ENCODE measurements at places on chromosomes 4 and X.

DNA sequence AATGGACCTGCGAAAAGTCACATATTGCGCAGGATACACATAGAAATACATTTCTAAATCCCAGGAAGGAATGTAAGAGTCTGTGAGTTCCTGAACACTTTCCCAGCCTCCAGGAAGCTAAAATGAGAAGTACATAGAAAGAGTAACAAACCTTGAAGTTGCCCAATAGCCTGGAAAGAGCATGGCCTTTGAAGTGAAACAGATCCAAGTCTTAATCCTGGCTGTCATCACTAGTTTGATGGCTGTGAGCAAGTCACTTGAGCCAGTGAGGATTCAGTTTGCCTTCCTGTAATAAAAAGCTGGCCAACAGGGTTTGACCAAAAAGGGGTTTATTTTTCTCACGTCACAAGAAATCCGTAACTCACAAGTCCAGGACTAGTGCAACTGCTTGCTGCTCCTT lies 69.8 kb downstream of the ARHGEF38 start:
- DNase-seq, result no peak

GRCh38 chr4:13881892-13882291 lies 254.4 kb upstream of the BOD1L1 start:
- DNase-seq, result no peak

- DNase-seq, result no peak
Measured at GRCh38 chrX:2596045-2596444, 95.0 kb upstream of the CD99 start.

DNA sequence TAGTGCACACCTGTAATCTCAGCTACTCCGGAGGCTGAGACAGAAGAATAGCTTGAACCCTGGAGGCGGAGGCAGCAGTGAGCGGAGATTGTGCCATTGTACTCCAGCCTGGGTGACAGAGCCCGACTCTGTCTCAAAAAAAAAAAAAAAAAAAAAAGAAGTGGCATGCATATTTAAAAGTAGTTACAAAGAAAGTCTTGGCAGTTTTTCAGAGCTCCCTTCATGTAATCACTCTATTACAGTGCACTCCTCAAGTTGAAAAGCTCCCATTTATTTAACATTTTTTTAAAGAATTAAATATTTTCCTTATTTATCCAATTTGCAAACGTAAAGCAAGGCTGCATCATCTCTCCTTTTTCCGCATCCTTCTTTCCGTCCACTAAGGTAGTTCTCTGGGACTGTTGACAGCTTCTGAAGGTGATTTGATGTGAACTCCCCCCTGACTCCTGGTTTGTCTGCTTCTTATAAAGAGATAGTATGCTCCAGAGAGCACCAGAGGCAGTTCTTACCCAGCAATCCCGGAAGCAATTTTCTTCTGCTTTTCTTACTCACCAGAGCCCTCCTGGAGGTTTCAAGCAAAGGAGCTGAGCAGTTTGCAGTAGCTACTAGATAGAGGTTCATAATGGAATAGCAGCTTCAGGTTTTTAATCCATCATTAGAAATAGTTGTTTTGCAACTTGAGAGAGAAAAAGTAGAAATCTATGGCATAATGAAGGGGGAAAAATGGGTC lies 151.0 kb downstream of the PALLD start:
- DNase-seq, result no peak

- DNase-seq, result no peak
Measured at GRCh38 chr4:106323119-106323518, 6.8 kb downstream of the AIMP1 start.

- no peak for DNase-seq
Measured at GRCh38 chr4:2251795-2252529, 9.9 kb downstream of the MXD4 start.

- DNase-seq, result no peak
Measured at GRCh38 chr4:68349279-68349648, 626 bp downstream of the YTHDC1 start.

GRCh38 chr4:17260166-17260907 lies 251.6 kb downstream of the QDPR start:
- DNase-seq, result no peak

GRCh38 chr4:5192271-5192670 lies 141.0 kb downstream of the STK32B start:
- DNase-seq, result no peak

DNA sequence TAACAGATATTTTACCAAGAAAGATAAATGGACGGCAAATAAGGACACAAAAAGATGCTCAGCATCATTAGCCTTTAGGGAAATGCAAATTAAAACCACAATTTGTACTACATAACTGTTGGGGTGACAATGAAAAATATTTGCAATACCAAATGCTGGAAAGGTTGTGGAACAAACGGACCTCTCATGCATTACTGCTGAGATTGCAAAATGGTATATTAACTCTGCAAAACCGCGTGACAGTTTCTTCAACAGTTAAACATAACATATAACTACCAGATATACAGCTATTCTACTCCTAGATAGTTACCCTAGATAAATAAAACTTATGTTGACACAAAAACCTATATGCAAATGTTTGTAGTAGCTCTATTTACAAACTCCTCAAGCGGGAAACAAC lies 6.3 kb upstream of the OTC start:
- DNase-seq, result no peak

DNA sequence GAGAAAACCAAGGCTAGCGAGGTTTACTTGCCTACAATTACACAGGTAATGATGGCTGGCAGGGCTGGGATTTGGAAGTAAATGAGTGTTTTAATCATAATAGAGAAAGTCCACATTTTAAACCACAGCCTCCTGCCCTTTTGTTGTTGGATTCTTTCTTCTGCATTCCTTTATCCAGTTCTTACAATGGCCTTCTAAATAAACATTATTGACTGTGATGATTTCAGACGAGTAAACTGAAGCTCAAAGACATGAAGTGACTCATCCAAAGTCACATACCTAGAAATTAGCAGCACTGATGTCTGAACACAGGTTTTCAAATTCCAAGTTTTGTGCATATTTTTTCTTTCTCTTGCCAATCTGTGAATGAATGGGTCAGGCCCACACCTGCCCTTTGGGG lies 51.2 kb upstream of the C1QTNF7 start:
- no peak for DNase-seq

GRCh38 chrX:84216881-84217280 lies 28.9 kb upstream of the RPS6KA6 start:
- DNase-seq, result no peak

DNA sequence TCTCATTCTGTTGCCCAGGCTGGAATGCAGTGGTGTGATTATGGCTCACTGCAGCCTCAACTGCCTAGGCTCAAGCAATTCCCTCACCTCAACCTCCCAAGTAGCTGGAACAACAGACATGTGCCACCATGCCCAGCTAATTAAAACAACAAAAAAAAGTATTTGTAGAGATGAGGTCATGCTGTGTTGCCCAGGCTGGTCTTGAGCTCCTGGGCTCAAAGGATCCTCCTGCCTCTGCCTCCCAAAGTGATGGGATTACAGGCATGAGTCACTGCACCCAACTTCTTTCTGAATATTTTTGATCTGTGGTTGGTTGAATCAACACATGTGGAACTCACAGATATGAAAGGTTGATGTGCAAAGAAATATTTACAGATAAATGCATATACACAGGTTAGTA lies 18.5 kb upstream of the SEPTIN11 start:
- no peak for DNase-seq

DNA sequence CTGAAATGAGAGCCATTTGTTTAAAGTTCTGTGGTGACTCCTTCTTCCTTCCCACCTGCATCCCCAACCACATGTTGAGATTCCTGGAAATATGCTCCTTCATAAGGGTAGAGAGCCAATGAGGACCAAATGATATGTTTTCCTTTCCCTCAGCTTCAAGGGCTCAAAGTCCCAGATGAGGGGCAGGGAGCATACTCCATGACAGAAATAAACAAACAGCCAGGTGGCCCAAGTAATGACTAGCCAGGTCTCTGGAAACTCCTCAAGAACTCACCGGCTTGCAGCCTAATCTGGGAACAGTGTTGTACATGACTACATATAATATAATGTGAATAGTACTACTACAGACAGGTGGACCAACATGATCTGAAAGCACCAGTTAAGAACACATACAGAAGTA lies 392.3 kb downstream of the PACRGL start:
- no peak for DNase-seq

GRCh38 chrX:120797188-120797851 lies 78.3 kb downstream of the CT47B1 start:
- no peak for DNase-seq

DNA sequence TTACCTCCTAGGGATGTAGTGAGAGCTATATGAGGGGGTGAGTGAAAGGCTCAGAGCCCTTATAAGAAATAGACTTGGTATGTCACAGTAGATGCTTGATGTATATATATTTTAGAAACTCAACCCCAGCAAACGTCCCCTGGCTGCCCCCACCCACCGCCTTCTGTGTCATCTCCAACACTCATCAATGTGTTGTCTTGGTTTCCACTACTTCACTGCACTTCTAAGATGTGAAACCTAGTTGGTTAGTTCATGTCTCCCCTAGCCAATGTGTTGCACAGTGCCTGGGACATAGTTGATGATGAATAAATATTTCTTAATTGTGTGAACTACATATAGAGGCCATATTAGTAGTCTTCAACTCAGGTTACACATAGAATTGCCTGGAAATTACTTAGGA lies 4.4 kb downstream of the FGFBP2 start:
- DNase-seq, result no peak

- no peak for DNase-seq
Measured at GRCh38 chr4:127856813-127857447, 23.8 kb upstream of the PLK4 start.

GRCh38 chrX:155054255-155054654 lies 16.7 kb downstream of the CMC4 start:
- DNase-seq, result no peak

GRCh38 chrX:140504371-140505324 lies at the start of gene SOX3:
Gene SOX3, minus strand, starts transcription at chrX:140505069. Its CDS starts 9 bp downstream, at chrX:140505060.
- DNase-seq, result no peak

DNA sequence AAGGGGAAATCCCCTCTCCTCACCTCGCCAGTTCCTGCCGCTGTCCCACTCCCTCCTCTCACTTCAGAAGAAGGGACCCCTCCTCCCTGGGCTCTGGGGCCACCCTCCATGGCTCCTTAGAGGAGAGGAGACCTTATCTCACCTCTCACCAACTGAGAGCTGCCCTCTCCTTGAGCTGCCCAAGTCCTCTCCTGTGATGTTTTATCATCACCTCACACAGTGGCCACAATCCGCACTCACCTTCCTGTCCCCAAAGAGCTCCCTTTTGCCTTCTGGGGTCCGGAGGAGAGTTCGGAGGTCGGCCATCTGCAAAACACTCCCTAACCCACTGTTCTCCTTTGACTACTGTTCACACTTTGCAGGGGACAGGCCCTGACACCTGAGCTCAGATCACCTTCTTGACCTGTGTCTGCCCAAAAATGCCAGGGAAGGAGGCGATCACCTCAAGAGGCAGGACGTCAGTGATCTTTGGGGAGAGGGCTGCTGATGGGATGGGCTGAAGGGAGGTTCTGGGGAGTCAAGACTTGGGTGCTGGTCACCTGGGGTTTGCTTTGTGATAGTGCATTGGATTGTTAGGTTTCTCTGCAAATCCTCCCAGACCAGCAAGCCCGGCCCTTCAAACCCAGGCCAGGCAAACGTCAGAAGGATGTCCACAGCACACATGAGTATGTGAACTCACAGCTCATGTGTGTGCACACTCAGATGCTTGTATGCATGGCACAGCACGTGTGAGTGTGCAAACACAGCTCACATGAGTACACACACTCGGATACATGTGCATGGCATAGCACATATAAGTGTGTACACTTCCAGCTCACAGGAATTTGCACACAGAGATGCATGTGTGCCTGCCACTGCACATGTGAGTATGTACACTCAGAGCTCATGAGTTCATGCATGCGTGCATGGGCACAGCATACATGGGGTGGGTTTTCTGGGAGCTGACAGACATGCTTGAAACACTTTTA lies 41.8 kb downstream of the HTRA3 start:
- DNase-seq, result no peak

GRCh38 chrX:49247916-49248811 lies 12.9 kb downstream of the CCDC22 start:
- no peak for DNase-seq

DNA sequence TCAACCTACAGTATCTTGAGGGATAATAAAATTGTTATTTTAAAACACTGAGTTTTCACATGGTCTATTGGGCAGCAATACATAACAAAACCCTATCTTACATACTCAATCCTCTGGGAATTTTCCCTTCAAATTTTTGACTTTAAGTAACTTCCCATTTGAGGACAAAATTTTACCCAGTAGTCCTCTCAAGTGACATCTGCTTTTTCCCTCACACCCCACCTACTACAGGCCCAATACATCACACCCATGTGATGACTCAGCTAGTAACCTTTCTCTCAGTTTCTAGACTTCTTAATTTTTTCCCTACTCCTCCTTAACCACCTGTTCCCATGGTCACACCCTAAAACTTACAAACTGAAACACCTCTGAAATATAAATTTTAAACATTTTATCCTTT lies 12.2 kb upstream of the RAP1GDS1 start:
- no peak for DNase-seq

GRCh38 chr4:39259571-39260330 lies 77.4 kb downstream of the WDR19 start:
- no peak for DNase-seq

GRCh38 chr4:57073559-57073958 lies 36.6 kb downstream of the IGFBP7 start:
- no peak for DNase-seq

- no peak for DNase-seq
Measured at GRCh38 chr4:9812501-9813340, 31.3 kb downstream of the DRD5 start.

DNA sequence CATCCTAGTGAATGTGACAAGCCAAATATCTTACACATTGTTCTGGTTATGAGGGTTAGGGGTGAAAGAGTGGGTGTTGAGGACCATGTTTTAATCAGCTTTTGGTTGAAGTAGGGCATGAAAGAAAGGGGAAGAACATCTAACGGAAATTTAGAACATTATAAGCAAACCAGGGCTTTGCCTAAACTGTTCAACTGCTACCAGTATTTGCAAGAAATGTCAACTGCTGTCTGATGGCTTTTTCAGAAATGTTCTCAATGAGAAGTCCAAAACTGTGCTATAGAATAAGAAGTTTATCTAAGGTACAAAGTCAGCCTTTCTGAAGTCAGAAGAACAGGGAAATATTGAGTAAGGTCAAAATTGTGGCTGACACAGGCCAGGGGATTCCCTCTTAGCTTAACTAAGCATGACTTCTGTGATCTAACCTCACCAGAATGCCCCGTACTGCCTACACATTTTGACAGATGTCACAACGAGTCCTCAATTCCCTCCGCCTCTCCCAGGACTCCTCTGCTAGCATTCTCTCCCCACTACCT lies 67.1 kb downstream of the DTHD1 start:
- no peak for DNase-seq

GRCh38 chr4:105510245-105510644 lies 36.4 kb upstream of the PPA2 start:
- DNase-seq, result no peak
